CD8-positive, alpha-beta T cell (primary cell): ENCODE measurements at places on chromosomes 1 and 21.

- no peak for DNase-seq
Observed at GRCh38 chr1:226353698-226354525, 44.9 kb upstream of the LIN9 start.

- DNase-seq: no peak
Observed at GRCh38 chr1:183783342-183783741, 21.6 kb upstream of the RGL1 start.

DNA sequence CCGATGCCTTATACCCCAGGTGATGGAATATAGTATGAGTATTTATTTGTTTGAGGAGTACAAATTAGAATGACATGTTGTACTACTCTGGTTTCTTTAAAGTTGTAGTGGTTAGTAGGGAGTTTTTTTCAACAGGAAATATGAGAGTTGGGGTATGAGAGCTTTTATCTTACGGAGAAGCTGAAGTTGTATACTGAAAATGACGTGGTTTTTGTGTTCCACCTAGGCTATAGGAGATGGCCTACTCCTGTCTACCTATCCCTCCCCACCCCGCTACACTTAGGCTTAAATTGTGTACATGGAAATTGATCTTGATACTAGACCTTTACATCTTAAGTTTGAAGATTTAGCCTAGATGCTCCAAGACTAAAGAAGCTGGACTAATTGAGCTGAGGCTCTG, 6.8 kb upstream of the HAX1 start:
- no peak for DNase-seq

GRCh38 chr1:169345511-169345910, 22.1 kb downstream of the NME7 start:
- DNase-seq: no peak

- DNase-seq: peak; percentile 88
Observed at GRCh38 chr1:168509875-168510791, 33.7 kb downstream of the XCL2 start.

DNA sequence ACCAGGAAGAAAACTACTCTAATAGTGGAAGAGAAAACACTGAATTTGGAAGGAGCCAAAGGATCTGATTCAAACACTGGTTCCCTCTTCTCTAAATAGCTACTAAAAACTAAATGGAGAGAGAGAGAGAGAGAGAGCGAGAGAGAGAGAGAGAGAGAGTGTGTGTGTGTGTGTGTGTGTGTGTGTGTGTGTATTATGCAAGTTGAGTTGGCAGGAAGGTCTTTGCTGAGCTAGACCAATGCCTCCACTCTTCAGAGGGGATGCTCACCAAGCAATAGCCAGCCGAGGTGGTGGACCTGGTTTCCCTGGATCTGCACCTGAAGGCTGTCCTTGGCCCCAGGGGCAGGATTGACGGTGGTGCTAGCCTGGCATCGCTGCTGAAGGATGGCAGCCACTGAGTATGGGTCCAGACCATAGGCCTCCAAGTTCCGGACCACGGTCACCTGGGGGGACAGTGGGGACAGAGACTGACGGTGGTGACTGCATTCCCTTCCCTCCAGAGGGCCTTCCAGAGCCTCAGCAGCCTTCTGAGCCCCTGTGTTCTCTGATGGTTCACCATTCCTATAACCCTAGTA, 18.8 kb downstream of the EIF2D start:
- peak; percentile 37 for DNase-seq

DNA sequence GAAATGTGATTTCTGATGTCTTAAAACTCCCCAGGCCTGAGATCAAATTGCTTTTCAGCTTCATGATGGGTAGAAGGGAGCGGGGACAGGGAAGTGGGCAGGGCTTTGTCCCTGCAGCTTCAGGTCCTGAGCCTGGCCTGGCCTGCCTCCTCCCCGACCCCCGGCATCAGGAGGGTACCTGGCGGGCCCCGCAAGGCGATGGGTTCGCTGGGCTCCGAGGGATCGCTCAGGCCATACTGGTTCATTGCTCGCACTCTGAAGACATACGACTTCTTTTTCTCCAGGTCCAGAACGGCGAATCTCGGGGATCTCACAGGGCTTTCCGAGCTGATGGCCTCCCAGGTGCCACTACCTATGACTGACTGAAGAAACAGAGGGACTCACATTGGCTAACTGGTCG, 25.5 kb downstream of the MYOM3 start:
- DNase-seq: no peak

DNA sequence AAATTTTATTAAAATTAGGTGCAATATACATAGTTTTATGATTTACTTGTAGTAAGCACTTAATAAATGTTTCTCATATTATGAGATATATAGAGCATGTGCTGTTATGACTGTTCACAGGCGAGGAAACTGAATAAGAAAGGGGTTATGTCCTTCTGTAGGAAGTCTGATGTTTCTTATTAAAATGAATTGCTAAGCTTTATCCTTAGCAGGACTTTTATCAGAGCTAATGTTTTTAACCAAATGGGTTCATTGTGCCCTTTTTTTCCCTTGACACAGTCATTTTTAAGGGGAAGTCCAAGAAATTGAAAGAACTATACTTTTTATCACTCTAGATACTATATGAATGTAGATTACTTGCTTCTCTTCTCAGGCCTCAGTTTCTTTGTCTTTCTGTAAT, 285.2 kb downstream of the PTPRC start:
- no peak for DNase-seq

DNA sequence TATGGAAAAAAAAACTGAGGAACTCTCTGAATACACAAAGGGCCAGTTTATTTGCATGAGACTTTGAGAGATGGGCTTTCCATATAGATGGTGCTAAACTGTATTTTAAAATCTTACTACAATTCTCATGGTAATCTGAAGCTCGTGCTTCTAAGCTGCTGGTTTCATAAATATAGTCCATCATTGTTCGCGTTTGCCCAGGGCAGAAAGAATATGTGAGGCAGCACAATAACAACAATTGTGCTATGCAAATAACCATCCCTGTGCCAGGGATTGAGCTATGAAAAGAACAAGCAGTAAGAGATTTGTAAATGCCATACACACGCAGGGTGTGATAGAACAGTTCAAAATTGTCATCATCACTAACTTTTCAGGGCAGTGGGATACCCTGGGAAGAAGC, 4.9 kb upstream of the EPS15 start:
- DNase-seq: no peak

DNA sequence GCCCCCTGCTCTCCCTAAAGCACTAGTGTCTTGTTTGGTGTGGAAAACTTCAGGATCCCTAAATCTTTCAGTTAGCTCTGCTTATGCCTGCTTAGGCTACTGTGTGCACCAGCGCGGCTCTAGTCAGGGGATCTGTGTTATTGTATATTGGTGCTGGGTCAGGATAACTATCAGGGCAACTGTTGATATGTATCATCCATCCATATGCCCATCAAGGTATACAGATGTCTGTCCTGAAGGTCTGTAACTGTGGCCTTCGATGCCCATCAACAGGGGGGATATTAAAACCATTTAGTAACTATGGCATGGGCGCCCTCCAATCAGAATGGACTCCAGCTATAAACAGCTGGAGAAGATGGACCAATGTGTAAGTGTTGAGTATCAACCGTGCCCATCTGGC, 12.4 kb downstream of the NT5C1A start:
- DNase-seq: no peak

DNA sequence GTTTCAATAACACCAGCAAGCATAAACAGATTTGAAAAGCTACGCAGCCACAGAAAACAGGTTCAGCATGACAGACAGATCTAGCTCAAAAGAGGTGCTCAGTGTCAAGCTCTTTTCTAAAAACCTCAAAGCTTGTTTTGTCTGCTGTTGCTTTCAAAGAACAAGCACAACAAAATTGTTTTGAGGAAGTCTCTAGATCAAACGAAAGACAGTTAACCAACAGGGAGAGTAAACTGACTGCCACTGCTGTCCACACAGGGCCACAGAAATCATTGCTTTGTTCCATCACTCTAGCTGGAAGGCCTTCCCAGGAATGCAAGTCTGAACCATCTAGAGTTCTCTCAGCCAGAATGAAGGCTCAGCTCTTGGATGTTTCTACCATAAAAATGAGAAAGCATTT, 12.8 kb downstream of the APP start:
- no peak for DNase-seq

GRCh38 chr1:179384027-179384426, 18.3 kb downstream of the AXDND1 start:
- DNase-seq: no peak

GRCh38 chr1:160009081-160009480, 22.7 kb downstream of the PIGM start:
- no peak for DNase-seq

DNA sequence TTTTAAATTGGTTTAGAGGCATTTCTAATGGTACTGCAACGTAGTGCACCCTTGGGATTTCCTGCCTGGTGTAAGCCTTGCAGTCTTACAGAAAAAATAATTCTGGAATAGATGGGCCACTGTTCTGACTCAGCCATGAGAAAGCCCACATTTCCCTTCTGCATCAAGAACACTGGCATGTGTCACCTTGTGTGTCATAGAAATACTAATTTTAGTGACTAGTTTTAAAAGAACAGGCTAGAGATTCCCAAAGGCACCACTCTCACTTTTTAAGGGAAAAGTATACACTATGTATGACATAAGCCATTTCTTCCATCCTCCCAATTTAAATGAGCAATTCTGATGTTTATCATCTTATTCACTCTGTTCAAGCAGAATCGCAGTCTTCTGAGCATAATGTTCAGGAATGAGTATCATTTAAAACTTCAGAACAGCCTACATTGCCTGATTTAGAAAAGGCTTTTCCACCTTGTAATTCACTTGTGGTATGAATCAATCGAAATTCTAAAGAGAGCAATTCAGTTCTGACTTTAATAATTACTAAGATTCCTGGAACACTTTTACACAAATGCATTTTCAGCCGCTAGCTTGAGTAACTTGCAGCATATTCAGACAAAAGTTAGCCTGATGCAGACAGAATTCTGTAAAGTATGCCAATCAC, 18.8 kb downstream of the RGS13 start:
- DNase-seq: no peak

DNA sequence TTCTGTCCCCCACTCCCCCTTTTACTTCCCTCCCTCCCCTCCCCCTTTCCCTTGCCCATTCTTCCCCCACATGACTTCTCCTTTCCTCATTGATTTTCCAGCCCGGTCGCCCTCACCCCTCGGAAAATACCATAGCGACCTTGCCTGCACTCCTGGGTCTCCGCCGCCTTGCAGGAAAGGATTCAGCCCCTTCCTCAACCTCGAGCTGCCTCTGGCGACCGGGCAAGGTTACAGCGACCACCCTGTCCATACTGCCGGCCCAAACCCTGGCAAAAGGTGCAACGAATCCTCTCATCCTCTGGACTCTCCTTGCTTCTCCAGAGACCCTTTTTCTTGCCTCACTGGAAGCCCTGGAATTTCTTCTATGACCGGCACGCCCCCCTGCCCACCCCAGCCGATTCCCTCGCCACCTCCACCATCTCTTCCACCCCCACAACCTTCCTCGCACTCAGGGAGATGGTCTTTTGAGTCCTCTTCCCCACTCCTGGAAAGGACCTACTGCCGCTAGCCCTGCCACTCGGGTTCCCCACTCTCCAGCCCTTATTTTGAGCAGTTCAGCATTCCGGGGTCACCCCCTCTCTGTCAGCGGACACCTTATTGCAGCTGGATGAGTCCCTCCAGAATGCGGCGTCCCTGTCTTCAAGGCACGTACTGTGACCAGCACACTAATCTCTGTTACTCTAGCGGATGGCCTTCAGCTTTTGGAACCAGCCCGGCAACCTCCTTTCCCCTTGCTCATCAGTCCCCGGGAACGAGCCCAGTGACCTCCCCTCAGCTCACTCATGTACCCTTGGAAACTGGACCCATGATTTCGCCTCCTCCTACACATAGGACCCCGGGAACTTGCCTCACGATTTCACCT, 846 bp downstream of the NSUN4 start:
- DNase-seq: no peak

DNA sequence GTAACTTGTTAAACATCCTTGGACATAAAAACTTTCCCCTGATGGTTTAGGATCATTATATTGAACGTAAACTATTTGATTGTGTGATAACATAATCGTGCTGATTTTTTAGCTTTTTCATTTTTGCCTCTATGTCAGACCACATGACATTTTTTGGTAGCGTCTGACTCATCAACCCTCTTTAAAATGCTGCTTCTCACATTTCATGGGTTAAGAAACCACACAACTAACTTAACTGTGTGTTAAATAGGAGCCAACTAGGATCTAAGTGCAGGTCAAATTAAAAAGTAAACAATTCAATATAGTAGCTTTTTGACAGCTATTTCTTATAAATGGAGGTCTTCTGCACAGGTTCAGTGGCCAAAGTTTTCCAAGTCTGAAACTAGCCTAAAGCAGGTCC, 9.8 kb downstream of the BTG3 start:
- no peak for DNase-seq

DNA sequence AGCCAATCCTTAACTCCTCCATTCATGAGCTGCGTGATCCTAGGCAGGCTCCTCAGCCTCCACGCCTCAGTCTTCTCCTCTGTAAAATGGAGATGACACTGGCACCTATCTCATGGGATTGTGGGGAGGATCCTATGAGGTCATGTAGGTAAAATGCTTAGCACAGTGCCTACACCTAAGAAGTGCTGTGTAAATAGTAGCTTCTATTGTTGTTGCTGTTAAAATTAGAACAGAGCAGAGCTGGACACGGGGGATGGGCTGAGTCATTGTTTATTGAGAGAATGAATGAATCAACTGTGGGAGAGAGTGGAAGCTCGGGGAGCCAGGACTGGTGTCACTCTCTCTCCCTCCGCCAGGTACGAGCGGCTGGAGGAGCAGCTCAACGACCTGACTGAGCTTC, 43.0 kb downstream of the TMCC2 start:
- no peak for DNase-seq

DNA sequence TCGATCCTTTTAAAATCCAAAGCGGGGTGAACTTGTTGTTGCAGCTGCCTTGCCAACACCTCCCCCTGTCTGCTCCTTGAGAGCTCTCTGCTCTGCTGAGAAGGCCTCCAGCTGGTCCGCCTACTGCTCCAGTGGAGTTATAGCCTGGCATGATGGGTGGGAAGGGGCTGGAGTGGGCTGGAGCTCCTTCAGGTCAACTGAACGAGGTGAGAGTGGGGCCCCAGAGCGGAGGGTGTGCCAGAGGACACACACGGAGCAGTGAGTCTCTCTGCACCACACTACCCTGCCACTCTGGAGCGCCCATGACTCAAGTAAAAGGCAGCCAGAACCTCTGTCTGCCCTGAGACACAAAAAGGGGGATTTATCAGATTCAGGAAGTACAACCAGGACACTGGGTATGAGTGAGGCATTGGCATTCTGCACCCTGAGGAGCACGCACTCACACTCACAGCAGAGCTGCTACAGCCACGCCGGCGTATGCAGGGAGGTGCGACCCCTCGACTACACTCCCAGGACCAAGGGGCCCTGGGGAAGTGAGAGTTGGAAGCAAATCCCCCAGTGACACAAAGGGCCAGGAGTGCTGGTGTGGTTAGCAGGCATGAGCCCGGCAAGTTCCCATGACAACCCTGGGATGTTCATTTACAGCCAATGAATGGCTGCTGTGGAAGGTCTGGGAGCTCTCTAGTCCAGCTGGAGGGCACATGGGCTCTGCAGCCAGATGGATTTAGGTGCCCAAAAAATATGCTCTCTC, 28.0 kb upstream of the EVA1B start:
- DNase-seq: no peak

GRCh38 chr1:6470132-6471085, 4.4 kb upstream of the TNFRSF25 start:
- DNase-seq: no peak
